Chondrocyte (in vitro differentiated cells): ENCODE measurements at places on chromosomes 5 and 9.

DNA sequence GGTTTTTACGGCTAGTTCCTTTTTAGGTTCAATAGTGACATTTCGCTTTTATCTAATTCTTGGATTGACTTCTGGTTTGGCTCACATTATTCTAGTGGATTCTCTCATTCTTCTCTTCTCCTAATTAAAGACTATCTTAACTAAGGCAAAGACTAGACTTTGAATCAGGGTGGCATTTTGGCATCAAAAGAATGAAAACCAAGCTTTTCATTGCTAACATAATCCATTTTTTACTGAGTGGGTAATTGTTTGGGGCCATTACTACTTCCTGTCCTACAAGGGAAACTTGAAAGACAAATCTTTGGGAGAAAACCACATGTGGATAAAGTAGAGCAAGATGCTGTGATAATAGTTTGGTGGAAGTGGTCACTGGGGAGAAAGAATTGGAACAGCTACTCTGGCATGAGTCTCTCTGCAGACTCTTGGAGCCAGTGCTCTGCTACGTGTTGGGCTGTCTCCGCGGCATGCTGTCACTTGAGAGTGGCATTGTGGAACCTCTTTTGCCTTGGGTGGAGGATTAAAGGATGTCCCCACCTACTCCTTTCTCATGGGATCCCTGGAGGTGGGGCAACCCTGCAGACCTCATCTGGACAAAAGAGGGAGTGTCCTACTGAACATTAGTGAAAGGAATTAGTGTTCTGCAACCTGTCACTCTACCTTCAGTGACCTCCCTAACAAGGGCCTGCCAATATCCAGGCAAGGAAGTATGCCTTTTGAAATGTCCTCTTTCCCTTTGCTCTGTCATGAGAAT is 280.4 kb downstream of the PSAT1 start:
- no peak for DNase-seq

DNA sequence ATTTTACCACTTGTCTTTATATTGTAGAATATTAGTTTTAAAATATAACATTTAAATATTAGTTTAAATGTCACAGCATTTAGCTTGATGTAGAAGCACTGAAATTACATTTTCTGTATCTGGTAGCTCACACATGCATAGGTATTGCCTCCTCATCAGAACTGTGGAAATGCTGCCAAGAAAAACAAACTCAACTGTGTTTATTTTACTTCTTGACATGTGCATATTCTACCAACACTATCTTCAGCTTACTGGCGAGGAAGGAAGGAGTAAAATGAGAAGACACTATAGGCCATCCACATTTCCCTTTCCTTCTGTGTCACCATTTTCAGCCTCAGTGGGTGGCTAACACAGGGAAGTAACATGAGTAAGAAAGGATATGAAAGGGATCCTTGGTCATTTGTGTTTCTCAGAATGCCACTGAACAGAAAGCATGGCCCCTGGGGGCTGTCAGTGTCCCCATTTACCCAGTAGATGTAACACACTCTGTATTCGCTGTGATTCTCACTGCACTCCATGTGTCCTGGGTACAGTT is 81.0 kb upstream of the HTR4 start:
- DNase-seq = no peak

GRCh38 chr9:81430727-81431126 is 258.6 kb downstream of the TLE1 start:
- DNase-seq = no peak

GRCh38 chr5:89816038-89816437 is 593.5 kb downstream of the CETN3 start:
- DNase-seq = no peak

- peak; percentile 77 for DNase-seq
These were observed 30.8 kb upstream of the ENHO start for GRCh38 chr9:34553511-34554021.
